ENCODE measurements at places on chromosomes 5 and 9.
A peak's percentile ranks its signal among the peaks of the same experiment; 100 is the strongest.

DNA sequence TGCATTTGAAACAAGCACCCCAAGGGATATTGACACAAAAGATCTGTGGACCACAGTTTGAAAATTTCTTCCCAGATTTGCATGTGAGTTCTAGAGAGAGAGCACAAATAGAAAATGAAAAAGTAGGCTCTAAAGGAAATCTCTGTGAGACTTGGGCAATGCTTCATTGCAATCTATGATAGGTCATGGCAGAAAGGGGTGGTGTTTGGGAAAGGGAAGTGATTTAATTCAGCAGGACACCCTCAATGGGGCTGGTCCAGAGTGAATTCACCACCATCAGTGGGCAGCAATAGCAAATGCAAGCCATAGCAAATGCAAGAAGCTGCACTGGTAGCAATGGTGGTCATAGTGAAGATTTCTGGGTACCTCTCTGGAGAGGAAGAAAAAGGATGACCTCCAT, 58.1 kb downstream of the ANKRD55 start:
- DNase-seq: no peak

- DNase-seq: no peak
These were observed 14.5 kb upstream of the CAMSAP1 start for GRCh38 chr9:135921749-135922310.

DNA sequence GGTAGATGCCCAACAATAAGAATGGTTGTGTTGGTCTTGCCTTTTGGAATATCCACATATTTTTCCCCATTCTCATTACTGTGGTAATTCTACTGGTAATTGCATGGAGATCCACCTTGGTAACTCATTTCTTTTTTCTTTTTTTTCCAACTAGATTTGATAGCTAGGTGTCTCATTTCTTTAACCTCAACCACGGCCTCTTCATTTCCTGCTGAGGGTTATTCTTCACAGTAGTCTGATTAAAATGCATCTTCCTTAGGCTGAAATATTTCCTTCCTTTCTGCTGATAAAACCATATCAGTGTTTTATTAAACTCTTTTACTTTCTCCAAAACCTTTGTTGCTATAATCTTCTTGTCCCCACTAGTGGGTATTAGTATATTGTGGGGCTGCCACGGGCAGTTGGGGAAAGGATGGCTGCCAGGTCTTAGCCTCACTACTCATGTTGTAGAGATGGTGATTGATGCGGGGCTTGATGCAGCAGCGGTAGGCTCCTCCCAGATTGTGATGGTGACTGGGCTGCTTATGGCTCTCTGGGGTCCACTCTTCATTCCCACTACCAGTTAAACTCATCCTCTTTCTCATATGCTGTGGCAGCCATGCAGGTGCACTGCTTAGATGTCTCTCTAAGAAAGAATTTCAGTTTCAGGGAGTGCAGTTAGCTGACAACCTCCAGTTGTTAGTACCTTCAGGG, 35.9 kb downstream of the KIF2A start:
- DNase-seq: no peak

- DNase-seq: no peak
These were observed 293.3 kb downstream of the FANCC start for GRCh38 chr9:95024097-95024671.

DNA sequence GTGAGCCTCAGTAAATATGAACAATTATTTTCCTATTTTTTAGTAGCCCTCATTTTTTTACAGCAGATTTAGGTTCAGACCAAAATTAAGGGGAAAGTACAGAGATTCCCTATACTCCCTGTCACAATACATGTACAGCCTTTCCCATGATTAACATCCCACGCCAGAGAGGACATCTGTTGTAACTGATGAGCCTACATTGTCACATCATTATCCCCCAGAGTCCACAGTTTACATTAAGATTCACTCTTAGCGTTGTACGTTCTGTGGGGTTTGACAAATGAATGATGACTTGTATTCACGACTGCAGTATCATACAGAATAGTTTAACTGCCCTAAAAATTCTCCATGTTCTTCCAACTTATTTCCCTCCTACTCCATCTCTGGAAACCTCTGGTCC, 262.3 kb upstream of the MSX2 start:
- DNase-seq: no peak

- no peak for DNase-seq
These were observed 35.5 kb upstream of the B4GALT1 start for GRCh38 chr9:33202552-33203201.

DNA sequence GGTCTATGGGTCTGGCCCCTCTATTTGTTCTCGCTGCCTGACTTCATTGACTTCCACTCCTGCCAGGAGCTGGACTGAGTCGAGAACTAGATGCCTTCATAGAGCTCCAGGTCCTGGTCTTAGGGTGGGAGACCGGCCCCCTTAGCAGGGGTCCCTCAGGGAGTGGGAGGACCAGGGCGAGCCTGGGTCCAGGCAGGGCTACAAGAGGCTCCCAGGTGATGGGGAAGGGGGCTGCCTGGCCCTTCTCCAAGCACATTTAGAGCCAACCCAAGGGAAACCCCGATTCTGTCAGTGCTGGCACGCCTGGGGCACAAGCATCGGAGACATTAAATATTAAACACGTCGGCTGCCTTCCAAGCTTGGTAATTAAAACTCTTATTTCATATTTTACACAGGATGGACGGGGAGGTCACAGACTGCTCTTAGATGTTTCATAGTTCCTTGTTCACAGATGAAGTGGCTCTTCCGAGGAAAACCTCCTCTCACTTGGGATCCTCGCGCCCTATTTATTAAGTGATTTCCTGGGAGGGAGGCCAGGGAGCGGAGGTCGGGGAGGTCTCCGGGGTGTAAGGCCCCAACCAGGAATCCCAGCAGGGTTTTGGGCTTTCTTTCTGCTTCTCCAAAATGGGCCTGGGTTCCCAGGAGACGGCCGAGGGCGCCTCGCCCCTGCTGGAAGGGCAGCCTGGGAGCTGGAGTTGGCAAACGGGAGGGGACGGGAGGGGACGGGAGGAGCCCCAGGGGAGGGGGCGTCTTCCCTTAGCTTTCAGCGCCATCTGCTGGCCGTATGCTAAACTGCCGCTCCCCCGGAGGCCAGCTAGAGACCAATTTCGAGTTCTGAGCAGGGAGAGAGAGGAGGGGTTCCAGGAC, 23.4 kb upstream of the ZBTB43 start:
- DNase-seq: peak; percentile 95

DNA sequence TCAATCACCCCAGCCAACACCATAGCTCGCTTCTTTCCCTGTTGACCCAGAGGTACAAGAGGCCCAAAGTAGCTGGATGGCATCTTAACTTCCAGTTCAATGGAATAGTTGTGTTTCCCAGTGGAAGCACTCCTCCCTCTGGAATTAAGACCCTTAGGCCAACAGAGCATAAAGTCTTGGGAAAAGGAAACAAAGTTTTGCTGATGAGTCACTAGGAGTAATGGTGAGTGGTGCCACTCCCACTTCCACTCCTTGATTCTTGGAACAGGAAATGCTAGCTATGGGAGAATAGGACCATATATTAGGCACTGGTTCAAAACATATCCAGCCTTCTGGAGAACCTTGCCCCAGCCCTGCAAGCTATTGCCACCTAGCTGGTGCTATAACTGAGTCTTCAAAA, 44.7 kb upstream of the LMX1B start:
- DNase-seq: peak; percentile 84

- DNase-seq: peak; percentile 51
These were observed 29.3 kb downstream of the PTPA start for GRCh38 chr9:129140397-129141065.
